CD4-positive, CD25-positive, alpha-beta regulatory T cell (primary cell): ENCODE measurements at places on chromosomes 3 and 15.

DNA sequence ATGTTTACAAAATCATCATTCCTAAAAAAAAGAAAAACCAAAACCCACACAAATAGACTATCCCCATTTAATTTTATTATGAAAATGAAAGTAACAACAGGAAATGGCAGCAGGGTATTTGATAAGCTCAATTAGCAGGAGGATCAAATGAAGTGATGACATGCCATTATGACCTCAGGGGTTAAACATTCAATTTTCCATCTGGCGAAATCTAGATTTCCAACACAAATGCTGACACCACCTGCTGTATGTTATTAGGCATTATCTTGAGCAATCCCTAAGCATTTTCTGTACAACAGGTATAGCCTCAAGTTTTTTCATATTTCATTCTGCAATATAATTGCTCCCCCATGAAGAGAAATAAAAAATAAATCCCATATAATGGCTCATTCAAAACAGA is 57.1 kb downstream of the SHQ1 start:
- DNase-seq: no peak

- peak; percentile 40 for DNase-seq
These were observed 7.1 kb downstream of the ELL3 start for GRCh38 chr15:43769584-43770228.

- no peak for DNase-seq
These were observed 43.1 kb downstream of the CEMIP start for GRCh38 chr15:80822256-80822655.

- DNase-seq: no peak
These were observed 92.7 kb downstream of the CEMIP start for GRCh38 chr15:80871858-80872257.

DNA sequence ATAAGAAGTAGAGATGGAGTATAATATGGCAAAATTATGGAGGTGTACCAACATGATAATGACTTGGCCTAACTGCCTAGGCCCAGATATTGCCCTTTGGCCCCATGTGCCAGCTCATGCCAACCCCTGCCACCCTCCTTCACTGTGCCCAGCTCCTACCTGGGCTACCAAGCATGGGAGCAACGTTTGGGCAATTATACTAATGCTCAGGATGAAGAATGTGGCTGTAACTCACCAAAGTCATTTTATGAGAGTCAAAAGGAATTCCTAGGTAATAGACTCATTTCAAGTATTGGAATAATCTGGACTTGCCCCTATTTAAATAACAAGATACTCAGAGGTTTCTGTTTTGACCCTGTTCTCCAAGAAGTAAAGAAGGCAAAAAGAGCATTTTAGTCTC is 240.2 kb upstream of the IL12A start:
- DNase-seq: no peak

- no peak for DNase-seq
These were observed 39.3 kb downstream of the RFTN1 start for GRCh38 chr3:16474216-16474615.

DNA sequence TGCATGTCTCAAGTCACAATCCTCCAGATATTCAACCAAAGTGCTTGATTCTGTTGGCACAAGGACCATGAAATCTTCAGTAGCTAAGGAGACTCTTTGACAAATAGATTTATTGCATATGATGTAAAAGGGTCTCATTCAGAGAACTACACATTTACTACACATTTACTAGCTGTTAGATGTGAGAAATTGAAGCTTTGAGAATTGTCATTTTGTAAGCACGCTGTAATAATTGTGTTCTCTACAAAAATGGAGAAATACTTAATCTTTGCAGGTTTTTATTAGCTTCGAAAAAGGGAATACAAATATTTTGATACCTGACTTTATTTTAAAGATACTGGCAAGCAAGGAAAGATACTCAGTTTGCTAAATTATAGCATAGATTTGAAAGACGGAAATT is 70.2 kb upstream of the CHD2 start:
- DNase-seq: no peak

- no peak for DNase-seq
These were observed 319.2 kb upstream of the SEMA6D start for GRCh38 chr15:47398132-47398531.

GRCh38 chr3:12401208-12401607 is 83.1 kb upstream of the TSEN2 start:
- DNase-seq: no peak

DNA sequence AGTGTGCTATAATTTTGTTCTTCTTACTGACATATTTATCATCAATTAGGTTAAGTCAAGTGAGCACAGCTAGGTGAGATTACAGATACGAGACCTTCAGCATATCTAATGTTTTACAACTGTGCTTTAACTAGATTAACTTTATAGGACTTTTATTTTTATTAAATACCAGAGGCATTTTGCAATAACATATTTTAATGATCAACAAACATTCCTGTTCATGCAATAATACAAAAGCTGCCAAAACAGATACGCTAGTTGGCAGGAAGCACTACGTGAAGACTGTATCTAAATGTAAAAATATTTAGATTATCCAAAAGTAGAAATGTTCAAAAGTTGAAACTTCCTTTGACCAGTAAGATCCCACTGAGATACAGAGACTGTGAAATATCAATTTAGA is 139.1 kb downstream of the CBLB start:
- no peak for DNase-seq

DNA sequence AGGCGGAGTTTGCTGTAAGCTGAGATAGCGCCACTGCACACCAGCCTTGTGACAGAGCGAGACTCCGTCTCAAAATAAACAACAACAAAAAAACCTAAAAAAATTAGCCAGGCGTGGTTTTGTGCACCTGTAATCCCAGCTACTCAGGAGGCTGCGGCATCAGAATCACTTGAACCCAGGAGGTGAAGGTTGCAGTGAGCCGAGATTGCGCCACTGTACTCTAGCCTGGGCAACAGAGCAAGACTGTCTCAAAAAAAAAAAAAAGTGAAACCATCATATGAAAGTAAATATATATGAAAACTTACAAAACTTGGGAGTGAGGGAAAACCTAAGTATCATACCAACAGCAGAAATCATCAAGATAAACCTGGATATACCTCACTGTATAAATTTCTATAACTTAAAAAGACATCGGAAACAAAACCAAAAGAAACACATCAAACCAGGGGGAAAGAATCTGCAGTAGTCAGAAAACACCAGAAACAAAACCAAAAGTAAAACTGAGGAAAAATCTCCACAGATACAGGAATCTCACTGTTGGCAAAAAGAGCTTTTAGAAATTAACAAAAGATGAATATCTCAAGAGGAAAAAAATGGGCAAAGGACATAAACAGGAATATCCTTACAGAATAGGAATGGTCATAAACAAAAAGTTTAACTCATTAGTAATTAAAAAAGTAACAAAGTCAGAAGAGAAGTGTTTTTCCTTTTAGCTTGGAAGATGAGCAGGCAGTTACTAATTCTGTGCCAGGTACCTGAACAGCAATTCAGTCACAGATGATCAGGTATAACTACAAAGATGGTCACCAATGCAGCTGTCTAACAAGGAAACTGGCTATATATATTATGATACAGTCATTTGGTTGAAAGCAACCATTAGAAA is 41.3 kb downstream of the ETV5 start:
- DNase-seq: peak; percentile 40

- no peak for DNase-seq
These were observed 3.4 kb upstream of the CCNL1 start for GRCh38 chr3:157163217-157163953.

GRCh38 chr3:162719684-162720341 is 1223.2 kb downstream of the OTOL1 start:
- no peak for DNase-seq

- DNase-seq: no peak
These were observed 64.5 kb downstream of the EPHA3 start for GRCh38 chr3:89171687-89172545.

DNA sequence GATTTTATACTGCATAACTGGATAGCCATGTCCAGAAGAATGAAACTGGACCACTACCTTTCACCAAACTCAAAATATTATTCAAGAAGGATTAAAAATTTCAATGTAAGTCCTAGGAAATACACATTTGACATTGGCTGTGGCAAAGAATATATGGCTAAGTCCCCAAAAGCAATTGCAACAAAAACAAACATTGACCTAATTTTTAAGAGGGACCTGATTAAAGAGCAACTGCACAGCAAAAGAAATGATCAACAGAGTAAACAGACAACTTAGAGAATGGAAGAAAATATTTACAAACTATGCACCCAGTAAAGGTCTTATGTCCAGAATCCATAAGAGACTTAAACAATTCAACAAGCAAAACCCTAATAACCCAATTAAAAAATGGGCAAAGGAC is 1313.0 kb upstream of the GBE1 start:
- no peak for DNase-seq

- DNase-seq: no peak
These were observed 228.9 kb downstream of the SNRPN start for GRCh38 chr15:25183581-25184251.
